Fibroblast of the aortic adventitia (primary cell): ENCODE measurements at places on chromosomes 4 and X.
A peak's percentile ranks its signal among the peaks of the same experiment; 100 is the strongest.

GRCh38 chr4:145625677-145626622 is 6.8 kb downstream of the MMAA start:
- DNase-seq, result no peak

DNA sequence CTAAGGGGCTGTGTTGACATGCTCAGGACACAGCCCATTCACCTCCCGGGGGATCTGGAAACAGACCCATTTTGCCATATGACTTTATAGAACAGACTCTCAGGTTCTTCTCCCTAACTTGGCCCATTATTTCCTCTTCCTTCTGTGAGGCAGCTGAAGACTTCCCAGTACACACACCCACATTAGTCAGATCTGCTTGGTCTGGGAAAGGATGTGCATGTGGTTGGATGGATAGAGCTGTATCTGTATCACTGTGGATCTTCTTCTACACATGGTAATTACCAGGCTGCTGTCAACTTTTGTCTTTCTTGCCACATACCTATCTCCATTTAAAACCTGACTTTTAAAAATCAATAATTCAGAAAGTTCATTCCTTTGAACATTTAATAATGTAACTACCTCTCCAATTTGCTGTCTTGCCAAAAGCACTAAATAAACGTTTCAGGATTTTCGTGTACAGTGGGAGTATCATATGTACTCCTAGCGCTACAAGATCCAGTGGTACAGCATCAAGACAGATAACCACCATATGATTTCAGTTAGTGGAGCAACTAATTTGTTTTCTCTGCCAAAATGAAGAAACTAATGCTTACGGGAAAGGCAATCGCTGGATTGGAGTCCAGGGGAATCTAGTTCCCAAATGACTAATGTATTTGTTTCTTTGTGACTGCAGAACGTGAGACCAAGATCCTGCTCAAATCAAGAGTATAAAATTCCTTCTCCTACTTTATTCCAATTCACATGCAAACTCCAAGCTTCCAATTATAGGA is 134.1 kb upstream of the MAP3K15 start:
- peak; percentile 84 for DNase-seq

DNA sequence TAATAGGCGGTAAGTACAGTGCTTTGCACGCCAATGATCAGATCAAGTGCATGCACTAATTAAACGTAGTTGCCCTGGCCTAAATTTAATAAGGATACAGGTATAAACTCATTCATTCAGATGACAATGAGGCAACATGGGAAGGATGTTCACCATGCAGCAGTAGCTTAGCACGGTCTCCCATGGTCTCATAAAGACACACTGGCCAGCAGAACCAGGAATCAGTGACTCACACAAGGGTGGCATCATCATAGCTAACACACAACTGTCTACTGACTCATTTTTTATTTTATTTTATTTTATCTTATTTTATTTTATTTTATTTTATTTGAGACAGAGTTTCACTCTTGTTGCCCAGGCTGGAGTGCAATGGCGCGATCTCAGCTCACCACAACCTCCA is 42.7 kb downstream of the TMEM156 start:
- DNase-seq, result no peak

DNA sequence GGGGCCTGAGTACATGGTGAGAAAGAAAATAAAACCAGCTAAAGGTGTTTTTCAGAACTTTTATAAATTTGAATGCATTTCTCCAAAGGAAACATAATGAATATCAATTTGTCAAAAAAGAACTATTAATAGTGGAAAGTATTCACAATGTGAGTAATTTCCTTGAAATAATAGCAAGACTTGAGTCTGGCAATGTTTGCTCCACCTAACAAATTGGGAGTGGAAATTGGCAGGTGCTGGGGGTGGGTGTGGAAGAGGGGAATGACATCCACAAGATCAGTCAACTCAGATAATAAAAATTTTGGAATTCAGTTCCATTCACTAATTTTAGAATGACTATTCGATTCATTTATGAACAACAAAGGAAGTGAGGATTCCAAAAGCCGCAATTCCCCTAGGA is 884.8 kb upstream of the SLIT2 start:
- DNase-seq, result peak; percentile 25

- DNase-seq, result no peak
Measured at GRCh38 chr4:53956053-53956452, 108.4 kb downstream of the CHIC2 start.

- DNase-seq, result no peak
Measured at GRCh38 chr4:84931961-84932360, 34.5 kb downstream of the WDFY3 start.

- peak; percentile 33 for DNase-seq
Measured at GRCh38 chr4:103915224-103915869, 195.6 kb upstream of the TACR3 start.

DNA sequence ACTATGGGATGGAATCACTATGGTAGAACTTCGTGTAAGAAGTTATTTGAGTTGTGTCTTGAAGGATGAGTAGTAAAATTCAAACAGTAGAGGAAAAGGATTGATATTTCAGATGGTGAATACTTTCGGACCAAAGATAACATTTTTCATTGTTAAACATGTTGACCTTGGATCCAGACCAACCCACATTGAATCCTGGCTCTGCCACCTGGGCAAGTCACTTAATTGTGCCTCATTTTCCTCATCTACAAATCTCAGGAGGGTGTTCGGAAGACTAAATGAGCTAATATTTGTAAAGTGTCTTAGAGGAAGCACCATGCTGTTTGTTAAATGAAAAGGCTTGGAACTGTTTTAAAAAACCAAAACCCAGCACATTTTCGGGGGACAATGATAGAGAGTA is 1.4 kb upstream of the AIFM1 start:
- DNase-seq, result no peak
